ENCODE measurements at places on chromosomes 5 and 9.
A peak's percentile ranks its signal among the peaks of the same experiment; 100 is the strongest.

DNA sequence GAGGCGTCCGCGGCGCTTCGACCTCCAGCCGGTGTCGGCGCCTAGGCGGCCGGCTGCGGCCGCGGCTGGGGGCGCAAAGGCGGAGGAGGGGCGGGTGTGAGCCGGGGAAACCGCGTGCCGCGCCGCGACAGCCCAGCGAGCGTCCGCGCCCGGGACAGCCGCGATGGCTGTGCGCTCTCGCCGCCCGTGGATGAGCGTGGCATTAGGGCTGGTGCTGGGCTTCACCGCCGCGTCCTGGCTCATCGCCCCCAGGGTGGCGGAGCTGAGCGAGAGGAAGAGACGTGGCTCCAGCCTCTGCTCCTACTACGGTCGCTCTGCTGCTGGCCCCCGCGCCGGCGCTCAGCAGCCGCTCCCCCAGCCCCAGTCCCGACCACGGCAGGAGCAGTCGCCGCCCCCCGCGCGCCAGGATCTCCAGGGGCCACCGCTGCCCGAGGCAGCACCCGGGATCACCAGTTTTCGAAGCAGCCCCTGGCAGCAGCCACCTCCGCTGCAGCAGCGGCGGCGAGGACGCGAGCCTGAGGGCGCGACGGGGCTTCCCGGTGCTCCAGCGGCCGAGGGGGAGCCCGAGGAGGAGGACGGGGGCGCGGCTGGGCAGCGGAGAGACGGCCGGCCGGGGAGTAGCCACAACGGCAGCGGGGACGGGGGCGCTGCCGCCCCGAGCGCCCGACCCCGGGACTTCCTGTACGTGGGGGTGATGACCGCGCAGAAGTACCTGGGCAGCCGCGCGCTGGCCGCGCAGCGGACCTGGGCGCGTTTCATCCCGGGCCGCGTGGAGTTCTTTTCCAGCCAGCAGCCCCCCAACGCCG lies 605 bp downstream of the CHSY3 start:
- DNase-seq = peak; percentile 27

DNA sequence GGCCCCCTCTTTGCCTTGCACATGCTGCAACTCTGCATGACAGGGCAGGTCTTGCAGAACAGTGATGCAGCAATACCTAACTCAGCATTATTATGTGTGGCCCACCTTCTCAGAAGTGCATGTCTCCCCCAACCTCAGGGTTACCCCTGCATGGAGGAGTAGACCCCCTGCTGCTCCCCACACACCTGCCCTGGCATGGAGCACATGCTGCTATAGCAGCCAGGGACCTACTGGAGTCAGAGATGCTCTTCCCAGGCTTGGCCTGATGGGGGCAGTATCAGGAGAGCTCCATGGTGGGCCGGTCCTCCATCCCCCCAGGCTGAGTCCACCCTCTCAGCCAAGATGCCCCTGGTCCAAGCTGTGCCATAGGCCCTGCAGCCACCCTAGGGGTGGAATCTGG lies 13.2 kb upstream of the BOD1 start:
- DNase-seq = no peak

GRCh38 chr5:76274571-76274970 lies 128.5 kb upstream of the IQGAP2 start:
- no peak for DNase-seq

DNA sequence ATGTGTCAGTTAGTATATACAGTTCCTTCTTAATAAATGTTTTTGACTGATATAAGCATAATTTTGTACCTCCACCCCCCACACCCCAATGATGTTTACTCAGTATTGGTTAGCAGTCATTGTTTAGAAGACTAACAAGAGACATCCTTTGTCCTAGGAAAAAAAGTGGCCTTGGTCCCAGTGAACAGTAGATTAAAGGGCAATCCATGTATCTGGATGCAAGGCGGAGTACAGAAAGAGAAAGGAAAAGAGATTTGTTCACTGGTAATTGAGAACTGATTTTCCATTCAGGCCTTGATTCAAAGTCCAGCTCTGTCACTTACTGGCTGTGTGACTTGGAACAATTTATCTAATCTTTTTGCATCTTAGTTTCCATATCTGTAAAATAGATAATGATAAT lies 4.6 kb downstream of the RALGPS1 start:
- no peak for DNase-seq

DNA sequence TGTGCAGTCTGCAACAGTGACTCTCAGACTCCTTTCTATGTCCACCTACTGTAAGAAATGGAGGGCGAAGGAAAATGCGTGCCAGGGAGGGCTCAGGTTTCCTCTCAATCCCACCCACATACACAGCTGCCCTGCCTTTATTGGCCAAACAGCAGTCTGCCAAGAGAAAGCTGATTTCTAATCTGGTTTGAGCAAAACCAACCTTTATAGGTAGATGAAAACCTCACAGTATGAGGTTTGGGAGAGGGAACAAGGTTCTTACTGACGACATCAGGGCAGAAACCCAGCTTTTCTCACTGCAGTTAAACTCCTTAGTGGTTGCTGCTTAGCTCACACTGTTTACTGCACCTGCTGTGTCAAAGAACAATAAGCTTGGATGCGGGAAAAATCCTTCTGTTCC lies 152.3 kb upstream of the KLF9 start:
- DNase-seq = no peak

DNA sequence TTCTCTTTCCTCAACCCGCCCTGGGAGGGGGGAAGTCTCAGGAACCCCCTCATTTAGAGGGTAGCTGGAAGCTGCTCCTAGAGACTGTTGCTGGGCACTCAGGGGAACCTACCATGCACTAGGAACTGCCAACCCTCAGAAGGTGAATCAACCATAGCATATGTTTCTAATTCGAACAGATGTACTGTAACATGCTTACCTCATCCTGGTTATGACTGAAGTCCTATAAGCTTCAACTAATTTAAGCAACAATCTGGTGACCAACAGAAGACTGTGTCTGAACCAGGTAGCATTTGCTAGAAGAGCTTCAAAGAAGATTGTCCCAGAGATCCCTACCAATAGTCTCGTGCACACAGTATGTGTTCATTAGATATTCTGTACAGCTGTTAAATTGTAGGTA lies 5.7 kb upstream of the PRDM6 start:
- no peak for DNase-seq

- no peak for DNase-seq
These were observed 33.8 kb downstream of the TSTD2 start for GRCh38 chr9:97599314-97599846.

DNA sequence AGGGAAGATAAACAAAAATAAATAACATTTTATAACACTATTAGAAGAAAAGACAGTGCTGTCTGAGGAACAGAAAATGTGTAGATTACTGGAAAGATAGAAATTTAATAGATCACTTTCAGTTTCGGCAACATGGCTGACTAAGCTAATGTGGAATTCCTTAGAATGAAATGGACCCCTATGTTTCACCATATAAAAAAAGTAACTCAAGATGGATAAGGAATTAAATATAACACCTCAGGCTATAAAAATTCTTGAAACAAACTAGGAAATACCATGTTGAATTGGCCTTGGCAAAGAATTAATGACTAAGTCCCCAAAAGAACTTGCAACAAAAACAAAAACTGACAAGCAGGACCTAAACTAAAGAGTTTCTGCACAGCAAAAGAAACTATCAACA lies 558.3 kb downstream of the CHSY3 start:
- DNase-seq = no peak

DNA sequence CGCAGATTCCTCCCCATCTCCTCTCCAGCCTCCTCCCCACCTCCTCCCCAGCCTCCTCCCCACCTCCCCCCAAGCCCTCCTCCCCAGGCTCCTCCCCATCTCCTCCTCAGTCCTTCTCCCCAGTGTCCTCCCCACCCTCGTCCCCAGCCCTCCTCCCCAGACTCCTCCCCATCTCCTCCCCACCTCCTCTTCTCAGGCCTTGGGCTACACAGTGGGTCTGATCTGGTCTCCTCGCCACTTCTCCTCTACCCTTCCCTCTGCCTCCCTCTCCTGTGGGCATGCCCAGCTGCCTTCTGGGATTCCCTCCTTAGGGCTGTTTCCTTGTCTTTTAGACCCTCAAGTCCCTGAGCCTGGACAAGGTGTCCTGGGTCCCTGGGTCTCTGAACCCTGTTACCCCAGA lies 28.3 kb downstream of the CXXC5 start:
- no peak for DNase-seq

GRCh38 chr5:145218019-145218418 lies 617.1 kb downstream of the PRELID2 start:
- no peak for DNase-seq

DNA sequence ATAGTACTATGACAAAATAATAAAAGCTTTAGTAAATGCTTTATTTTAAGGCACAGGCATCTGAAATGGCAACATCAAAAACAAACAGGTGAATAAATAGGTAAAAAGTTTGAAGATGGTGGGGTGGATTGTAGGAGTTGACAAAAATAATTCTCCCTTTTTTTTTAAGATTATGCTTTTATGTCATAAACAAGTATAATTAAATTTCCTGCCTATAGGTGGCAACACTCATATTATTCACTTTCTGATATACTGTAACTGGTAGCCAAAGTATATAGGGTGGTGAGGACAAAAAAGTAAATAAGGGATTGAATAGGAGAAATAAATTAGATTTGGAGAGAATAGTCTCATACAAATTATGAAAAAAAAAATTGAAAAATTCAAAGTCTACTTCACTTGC lies 120.0 kb upstream of the ACOT12 start:
- no peak for DNase-seq

- DNase-seq = peak; percentile 78
These were observed 19.2 kb upstream of the SHB start for GRCh38 chr9:38088006-38088925.

GRCh38 chr5:36743891-36744772 lies 132.4 kb upstream of the NIPBL start:
- no peak for DNase-seq

- DNase-seq = no peak
These were observed 124.9 kb downstream of the TMEM161B start for GRCh38 chr5:88143693-88144218.

GRCh38 chr5:139693676-139694364 lies 45.7 kb downstream of the CXXC5 start:
- DNase-seq = no peak

- no peak for DNase-seq
These were observed 194.9 kb downstream of the C9orf152 start for GRCh38 chr9:110013064-110013463.

- DNase-seq = peak; percentile 17
These were observed 134.4 kb downstream of the MRPL36 start for GRCh38 chr5:1665231-1665630.

DNA sequence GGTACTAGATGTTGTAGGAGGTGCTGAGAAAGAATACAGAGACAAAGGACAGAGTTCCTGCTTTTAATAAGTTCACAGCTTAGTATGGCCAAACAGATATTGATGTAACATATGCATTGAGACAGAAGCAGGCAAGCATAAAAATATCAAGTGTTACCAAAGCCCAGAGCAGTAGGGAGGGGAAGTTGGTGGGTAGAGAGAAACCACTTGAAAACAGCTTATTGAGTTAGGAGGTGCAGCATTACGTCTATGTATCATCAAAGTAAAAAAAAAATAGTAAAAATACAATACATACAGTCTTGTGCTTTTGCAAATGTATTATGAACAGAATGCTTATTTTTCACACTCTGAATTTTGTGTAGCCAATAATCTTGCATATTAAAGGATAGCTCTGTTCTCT lies 441.8 kb upstream of the SGCD start:
- DNase-seq = no peak

- DNase-seq = peak; percentile 97
These were observed 260.0 kb downstream of the AUH start for GRCh38 chr9:91101611-91102168.

GRCh38 chr9:22056402-22056801 lies 47.3 kb upstream of the CDKN2B start:
- DNase-seq = no peak

- DNase-seq = no peak
These were observed 59.2 kb downstream of the ADAMTS12 start for GRCh38 chr5:33832404-33833236.

GRCh38 chr5:43515678-43516048 lies 715 bp upstream of the C5orf34 start:
- no peak for DNase-seq

GRCh38 chr9:111870774-111871498 lies 25.7 kb upstream of the UGCG start:
- no peak for DNase-seq

Measured in activated naive CD4-positive, alpha-beta T cell treated with anti-CD3 and anti-CD28 coated beads, Interleukin-2, amount 10 ng/mL, durations not matched to agents 7 days and 5 days (primary cell).